ENCODE measurements at places on chromosomes 11 and 22.

GRCh38 chr11:107565219-107565937, at the start of gene ALKBH8:
Gene ALKBH8 (minus strand): TSS chr11:107565735. CDS start chr11:107560893, 4,842 bp downstream.
- peak; percentile 72 for DNase-seq

- no peak for DNase-seq
Observed at GRCh38 chr11:17906436-17906835, 106.4 kb downstream of the SERGEF start.

DNA sequence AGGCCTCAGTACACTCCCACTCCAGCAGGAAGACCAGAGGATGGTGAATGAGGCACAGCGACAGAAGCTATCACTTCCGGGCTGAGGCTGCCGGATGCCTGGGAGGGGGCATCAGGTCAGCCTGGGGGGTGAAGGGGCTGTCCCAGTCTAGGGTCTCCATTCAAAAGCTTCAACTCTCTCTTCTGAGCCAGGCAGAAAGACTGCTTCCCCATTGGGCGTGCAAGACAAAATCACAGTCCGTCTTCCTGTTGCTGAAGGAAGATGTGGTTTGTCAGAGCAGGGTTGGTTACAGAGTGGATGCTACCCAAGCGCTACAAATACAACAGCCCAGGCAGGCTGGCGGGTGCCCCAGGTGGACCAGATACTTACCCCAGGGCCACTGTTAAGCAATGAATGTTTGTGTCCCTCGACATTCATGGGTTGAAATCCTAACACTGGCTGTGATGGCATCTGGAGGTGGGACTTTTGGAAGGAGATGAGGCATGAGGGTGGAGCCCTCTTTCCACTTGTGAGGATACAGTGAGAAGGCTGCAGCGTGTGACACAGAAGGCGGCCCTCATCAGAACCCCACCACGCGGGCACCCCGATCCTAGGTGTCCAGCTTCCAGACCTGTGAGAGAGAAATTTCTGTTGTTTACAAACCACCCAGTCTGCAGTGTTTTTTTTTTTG, 12.0 kb downstream of the UPK3A start:
- DNase-seq: peak; percentile 41

- no peak for DNase-seq
Observed at GRCh38 chr11:8650401-8650990, 32.0 kb downstream of the TRIM66 start.

DNA sequence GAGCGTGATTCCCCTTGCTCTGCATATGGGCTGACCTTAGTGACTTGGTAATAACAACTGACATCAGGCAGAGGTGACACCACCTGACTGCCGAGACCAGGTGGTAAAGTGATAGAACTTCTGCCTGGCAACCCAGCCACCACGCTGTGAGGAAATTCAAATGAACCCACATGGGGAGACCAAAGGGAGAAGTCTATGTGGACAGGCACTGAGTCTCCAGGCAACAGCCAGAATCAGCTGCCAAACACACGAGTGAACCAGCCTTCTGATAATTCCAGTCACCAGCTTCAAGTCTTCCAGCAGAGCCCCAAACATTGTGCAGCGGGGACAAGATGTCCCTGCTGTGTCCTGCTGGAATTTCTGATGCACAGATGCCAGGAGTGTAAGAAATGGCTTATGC, 29.7 kb downstream of the SPATA19 start:
- DNase-seq: no peak

- no peak for DNase-seq
Observed at GRCh38 chr11:122772945-122773344, 65.4 kb upstream of the CRTAM start.

DNA sequence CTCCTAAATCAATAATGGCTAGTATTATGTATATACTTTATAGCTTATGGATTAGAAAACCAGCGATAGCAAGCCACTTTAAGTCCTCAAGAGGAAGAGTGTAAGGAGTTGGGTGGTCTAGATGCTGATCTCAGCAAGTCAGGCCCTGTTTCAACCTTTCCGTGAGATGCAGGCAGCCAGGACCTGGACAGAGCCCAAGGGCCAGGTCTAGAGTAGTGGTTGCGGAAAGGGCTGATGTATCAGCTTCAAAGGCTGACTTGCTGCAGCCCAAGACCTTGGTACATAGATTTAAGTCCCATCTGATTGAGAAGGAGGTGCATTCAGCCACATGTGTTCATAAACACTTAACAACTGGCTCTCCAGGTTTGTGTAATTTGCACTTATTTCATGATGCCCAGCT, 33.4 kb downstream of the FLI1 start:
- DNase-seq: no peak

- no peak for DNase-seq
Observed at GRCh38 chr11:46801694-46802470, 44.2 kb downstream of the CKAP5 start.

GRCh38 chr22:48700566-48701295, 1126.9 kb downstream of the BRD1 start:
- DNase-seq: no peak

DNA sequence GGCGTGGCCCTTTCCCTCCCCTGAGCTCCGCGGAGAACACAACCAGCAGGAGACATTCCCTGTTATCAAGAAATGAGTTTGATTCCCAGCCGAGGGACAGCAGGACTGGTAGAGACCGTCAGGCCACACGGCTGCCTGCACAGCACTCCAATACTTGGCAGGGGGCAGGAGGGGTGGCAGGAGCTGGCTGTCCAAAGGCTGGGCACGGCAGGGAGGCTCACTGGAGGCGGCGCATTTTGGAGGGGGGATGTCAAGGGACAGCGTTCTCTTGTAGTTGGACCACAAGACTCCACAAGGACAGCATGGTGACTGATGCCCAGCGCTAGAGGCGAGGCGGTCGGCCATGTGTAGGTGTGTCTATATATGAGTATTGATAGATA, 66.7 kb upstream of the A4GALT start:
- DNase-seq: no peak

GRCh38 chr11:90229791-90230190, 6.9 kb upstream of the CHORDC1 start:
- DNase-seq: no peak

DNA sequence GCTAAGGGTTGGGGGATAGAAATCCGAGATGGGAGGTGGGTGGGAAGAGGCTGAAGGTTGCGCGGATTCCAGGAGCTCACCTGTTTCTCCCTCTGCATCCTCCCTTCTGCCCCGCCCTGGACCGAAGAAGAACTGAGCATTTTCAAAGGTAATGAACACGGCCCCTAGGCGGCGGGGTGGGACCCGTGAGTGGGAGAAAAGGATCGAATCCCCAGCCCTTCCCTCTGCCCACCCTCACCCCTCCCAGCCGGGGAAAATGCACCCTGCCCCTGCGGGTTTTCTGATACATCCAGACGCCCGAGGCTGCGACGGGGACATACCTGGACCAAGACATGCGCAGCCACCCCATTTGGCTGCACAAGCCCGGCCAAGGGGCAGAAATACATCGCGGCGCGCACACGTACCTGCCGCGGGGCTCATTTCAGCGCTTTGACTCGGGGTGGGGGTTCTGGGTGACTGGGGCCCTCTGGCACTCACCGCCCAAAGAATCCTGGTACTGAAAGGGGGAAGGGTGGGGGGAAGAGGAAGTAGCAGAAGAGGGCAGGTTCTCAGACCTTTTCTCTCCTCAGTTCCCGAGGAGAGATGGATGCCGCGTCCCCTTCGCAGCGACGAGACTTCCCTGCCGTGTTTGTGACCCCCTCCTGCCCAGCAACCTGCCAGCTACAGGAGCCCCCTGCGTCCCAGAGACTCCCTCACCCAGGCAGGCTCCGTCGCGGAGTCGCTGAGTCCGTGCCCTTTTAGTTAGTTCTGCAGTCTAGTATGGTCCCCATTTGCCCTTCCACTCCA, 6.0 kb downstream of the VSIG2 start:
- peak; percentile 24 for DNase-seq

DNA sequence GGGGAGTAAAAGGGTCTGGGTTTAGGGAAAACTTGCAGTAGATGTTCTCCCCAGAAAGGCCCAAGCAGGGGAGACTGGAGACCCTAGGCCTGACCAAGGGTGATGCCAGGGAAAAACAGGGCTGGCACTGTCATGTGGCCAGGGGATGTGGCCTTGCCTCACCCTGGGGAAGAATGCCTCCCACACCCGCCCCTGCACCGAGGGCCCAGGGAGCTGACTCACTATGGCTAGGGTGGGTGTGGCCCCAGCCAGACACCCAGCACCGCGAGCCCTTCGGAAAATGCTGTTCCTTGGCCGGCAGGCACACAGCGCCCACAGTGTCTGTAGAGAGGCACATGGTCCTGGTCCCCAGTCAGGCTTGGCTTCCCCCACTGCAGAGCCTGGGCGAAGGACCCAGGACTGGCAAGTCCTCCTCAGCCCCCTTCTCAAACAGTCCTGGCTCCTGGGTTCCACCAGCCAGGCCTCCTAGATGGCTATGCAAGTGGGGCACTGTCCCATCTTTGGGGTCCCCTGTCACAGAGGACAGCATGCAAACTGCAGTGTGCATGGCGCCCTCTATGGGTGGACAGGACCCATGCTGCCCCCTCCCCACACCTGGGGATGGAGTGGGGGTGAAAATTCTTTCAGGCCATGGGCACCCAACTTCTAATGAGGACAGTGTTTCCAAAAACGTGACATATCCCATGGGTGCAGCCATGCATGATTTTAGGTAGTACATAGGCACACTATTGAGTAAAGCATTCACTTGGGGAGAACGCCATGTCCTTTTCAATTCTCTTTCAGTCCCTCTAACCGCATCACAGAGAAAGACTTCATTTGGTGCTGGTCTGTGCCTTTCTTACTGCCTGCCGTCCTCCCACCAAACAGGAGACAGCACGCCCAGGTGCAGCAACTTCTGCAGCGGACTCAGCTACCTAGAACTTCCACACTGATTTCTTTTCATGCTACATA, 15.2 kb downstream of the TMPRSS5 start:
- DNase-seq: no peak

DNA sequence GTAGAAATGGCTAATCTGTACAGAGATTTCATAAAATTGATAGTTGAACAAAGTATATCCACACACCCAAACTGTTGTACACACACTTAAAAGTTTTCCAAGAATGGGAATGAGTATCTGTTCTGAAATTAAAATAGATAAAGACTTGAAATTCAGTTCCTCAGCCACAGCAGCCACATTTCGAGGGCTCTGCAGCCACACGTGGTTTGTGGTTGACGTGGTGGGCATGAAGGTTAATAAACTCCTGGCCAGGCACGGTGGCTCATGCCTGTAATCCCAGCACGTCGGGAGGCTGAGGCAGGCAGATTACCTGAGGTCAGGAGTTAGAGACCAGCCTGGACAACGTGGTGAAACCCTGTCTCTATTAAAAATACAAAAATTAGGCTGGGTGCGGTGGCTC, 24.0 kb downstream of the TPST2 start:
- no peak for DNase-seq

DNA sequence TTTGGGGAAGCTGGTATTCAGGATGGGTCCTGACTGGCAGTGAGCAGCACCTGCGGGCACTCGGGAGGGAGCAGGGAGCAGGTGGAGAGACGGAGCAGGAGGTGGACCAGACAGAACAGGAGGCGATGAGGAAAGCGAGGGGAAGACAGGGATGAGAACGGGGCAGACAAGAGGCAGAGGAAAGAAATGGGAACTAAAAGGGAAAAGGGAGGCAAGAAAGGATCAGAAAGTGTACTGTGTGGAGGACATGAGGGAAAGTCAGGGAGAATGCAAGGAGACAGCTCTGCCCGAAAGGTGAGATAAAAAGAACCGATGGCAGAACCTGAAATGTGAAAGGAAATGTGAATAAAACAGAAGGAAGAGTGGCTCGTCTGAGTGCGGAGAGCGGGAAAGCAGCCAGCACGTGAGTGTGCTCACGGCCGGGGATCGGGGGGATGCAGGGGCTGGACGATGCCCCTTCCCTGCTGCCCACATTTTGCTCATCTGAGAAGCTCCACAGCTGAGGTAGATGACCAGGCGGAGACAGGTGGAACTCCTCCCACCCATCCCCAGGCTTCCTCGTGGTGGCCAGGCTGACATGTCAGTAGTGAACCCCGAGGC, 494.4 kb upstream of the B3GAT1 start:
- no peak for DNase-seq

- no peak for DNase-seq
Observed at GRCh38 chr22:46062971-46063631, 86.1 kb upstream of the WNT7B start.

GRCh38 chr11:121231576-121232278, 60.8 kb upstream of the SC5D start:
- no peak for DNase-seq

DNA sequence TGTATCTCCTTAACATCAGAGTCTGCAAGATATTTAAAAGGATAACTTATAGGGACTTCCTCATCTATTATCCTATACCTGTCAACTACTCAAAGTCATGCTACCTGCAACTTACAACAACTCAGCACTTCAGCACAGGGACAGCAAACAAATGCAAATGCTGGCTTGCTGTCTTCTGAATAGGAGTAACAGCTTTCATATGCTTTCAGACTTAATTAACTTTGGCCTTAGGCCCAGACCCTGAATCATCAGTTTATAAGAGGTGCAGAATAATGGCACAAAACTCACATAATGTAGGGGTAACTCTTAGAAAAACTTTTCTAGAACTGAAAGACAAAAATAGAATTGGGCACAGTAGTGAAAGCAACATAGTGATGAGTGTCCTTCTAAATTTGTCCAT, 953.4 kb downstream of the DLG2 start:
- DNase-seq: no peak

DNA sequence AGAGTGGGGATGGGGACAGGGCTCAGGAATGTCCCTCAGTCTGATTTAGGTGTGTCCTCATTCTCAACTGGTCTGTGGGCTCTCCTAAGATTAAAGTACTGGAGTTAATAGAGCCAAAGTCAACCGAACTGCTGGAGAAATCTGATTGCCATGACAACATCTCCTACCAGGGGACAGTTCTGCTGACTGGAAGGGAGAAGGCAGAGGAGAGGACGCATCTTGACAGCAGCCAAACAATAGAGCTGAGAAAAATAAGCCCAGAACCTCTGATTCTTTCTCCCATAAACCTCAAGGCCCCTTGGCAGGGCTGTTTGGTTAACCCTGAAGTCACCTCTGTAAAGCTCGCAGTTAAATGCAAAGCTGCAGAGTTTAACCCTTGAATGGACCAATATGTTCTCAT, 2.8 kb downstream of the KCTD14 start:
- no peak for DNase-seq

GRCh38 chr11:95279921-95280868, 49.2 kb upstream of the SESN3 start:
- no peak for DNase-seq

DNA sequence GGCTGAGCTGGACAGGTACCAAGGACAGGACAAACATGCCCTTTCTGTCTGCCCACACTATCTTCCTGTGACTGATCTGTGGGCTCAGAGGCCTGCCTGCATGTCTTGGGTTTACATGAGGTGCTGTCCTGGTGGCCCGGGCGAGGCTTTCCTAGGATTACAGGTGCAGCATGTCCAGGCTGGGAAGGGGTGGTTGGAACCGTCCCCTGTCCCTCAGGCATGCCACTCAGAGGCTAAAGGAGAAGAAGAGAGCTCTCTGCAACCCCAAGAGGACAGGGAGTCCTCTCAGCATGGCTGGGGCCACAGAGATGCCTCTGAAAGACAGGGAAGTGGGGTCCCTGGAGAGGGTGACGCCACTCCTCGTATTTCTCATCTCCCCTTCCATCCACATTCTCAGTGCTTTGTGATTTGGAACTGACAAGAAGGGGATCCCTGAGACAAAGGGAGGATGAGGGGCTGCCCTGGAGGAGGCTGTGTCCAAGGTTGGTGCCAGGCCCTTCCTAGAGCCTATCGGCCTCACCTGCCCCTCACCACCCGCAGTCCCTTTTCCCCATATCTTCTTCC, 64.6 kb upstream of the LMO1 start:
- DNase-seq: no peak

- DNase-seq: no peak
Observed at GRCh38 chr22:43005106-43005505, 9.8 kb downstream of the PACSIN2 start.

GRCh38 chr11:130527636-130528297, 79.3 kb downstream of the ADAMTS15 start:
- DNase-seq: no peak

- no peak for DNase-seq
Observed at GRCh38 chr11:86050196-86050709, 18.6 kb downstream of the PICALM start.
